PC-9 (cell line): ENCODE measurements at places on chromosomes 7 and 10. TPM values are rescaled to one million over a fixed set of nuclear protein-coding genes. Genes with fewer than 3 reads are reported as not detected.

DNA sequence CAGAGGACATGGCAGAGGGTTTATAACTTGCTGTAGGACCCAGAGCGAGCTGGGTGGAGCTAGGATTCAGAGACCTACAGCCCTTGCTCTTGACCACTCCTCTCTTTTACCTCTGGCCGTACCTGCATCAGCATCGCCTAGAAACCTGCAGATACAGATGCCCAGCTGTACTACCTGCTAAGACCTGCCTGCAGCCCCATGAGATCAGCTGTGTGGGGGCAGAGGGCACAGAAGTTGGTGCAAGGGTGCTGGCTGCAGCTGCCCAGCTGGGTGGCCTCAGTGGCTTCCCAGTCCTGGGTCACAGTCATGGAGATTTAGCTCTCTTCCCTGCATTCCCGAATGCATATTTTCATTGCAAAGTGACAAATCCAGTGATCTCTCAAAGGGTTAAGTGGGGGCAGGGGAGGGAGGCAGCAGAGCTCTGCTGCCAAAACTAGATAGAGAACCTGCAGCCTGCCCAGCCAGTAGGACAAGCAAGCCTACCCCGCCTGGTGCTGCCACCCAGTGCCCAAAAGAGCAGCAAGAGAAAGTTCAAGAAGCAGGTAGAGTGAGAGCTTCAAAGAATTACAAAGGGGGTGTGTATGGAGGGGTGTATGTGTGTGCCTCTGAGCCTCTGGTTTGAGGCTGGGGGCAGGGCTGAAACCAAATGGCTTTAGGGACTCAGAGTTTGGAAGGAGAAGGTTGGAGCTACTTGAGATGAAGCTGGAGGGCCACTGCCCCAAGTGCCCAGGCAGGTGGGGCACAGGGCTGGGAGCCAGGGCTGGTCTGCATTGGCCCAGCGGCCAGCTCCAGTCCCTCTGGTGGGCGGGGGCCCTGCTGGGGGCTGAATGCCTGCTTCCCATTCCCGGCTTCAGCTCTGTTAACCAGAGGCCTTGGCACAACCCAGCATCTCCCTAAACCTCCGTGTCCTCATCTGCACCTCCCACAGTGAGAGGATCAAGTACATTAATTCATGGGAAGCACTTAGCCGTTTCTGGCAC lies 6.9 kb downstream of the FAM241B start:
- no peaks in the 10 kb centered on the region for H3K36me3 ChIP-seq
- H3K4me1 ChIP-seq, result peaks cover 10% of the 10 kb centered on the region
- no peaks in the 10 kb centered on the region for H3K27me3 ChIP-seq
- no peak overlapping the region for H3K4me3 ChIP-seq

GRCh38 chr10:119479532-119479931 lies 63.0 kb downstream of the RGS10 start:
- H3K36me3 ChIP-seq, result no peaks in the 10 kb centered on the region
- peaks cover 12% of the 10 kb centered on the region for H3K4me1 ChIP-seq

DNA sequence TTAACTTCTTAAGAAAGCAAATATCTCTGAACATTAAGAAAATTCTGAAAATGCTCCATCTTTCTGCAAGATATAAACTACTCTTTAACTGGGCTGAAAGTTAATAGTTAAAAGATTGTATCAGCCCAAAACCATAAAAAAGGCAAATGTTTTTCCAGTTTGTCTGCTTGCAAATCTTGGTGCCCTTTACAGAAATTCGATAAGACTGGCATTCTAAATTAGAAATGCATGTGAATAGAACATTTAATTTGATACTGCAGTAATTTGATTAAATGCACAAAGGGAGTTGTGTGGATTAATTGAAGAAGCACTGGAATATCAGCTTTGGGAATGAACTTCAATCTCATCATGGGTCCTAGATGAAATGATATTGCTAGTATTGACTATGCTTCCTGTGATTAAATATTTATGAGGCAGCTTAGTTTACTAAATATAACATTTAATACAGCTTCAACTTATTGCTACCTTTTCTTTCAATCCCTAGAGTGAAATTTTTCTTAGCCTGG lies 78.4 kb downstream of the IQUB start:
- no peak overlapping the region for H3K27ac ChIP-seq
- no peak overlapping the region for H3K4me3 ChIP-seq
- H3K36me3 ChIP-seq, result no peaks in the 10 kb centered on the region
- H3K4me1 ChIP-seq, result no peaks in the 10 kb centered on the region

DNA sequence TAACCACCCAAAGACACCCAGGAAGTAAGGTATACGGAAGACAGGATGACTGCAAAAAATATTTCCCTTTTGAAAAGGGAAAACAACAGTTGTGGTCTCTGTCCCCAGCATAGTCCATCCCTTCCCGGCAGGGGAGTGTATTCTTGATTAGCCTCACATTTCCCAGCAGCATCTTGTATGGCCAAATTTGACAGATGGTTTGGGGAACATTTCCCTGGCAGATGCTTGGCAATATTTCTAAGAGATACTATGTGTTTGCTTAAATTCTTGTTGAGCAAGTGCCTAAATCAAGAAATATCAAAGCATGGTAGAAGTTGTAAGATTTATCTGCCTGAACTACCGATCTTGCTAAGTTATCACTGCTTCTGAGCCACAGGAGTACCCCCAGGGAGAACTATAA lies 56.9 kb upstream of the TPK1 start:
- H3K27ac ChIP-seq, result no peak overlapping the region
- no peaks in the 10 kb centered on the region for H3K27me3 ChIP-seq
- H3K36me3 ChIP-seq, result no peaks in the 10 kb centered on the region
- H3K4me1 ChIP-seq, result no peaks in the 10 kb centered on the region

GRCh38 chr7:80017101-80017698 lies 117.4 kb upstream of the GNAI1 start:
- no peak for DNase-seq
- no peak overlapping the region for H3K4me3 ChIP-seq
- peaks cover 7% of the 10 kb centered on the region for H3K4me1 ChIP-seq

GIMAP7 gene
- not detected in 2 replicates for total RNA-seq

DNA sequence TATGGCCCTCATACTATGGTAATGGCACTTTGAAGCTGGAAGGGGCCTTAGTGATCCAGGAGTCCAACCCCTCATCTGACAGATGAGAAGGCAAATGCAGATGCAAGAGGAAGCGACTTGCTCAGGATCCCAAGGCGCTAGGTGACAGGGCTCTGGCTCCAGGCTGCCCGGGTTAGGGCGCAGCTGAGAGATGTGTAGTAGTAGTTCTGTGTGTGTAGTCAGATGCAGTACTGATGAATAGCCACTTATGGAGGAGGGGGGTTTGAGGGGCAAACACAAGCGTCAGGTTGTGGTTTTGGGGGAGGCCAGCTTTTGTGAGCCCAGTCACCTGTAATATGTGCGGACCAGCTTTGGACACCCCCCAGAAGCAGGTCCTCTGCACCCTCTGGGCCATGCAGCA lies 4.8 kb downstream of the ADRA2A start:
- H3K4me1 ChIP-seq, result no peaks in the 10 kb centered on the region
- H3K27me3 ChIP-seq, result no peaks in the 10 kb centered on the region
- no peak overlapping the region for H3K4me3 ChIP-seq
- H3K27ac ChIP-seq, result no peak overlapping the region
- no peak for DNase-seq
